ENCODE measurements at places on chromosomes 1 and 21. TPM values are rescaled to one million over a fixed set of nuclear protein-coding genes. Genes with fewer than 3 reads are reported as not detected.

- peaks cover 4% of the 10 kb centered on the region for H3K36me3 ChIP-seq
- no peak overlapping the region for H3K27ac ChIP-seq
- no peaks in the 10 kb centered on the region for H3K27me3 ChIP-seq
- DNase-seq: no peak
- no peaks in the 10 kb centered on the region for H3K4me1 ChIP-seq
These were observed 104.8 kb downstream of the DHRS3 start for GRCh38 chr1:12513181-12513580.

DNA sequence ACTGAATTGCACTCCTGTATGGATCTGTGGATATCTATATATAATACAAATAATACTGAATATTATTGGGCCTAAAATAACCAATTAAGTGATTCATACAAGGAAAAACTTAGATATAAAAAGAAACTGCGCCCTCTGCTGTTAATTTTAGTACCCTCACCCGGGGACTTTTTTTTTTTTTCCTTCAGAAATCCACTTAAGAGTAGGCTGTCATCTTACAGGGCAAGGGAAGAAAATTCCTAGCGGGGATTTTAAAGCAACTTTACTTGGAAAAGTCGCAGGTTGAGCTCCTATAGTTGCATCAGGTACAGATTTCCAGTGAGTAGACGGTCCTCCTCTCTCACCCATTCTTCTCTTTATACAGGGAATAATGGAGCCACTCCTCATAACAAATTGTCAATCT lies 1.3 kb downstream of the NTNG1 start:
- peak; percentile 10 for DNase-seq
- H3K4me3 ChIP-seq: peak overlapping the region; percentile 72
- peaks cover 20% of the 10 kb centered on the region for H3K36me3 ChIP-seq
- H3K4me1 ChIP-seq: peaks cover 16% of the 10 kb centered on the region
- no peak overlapping the region for H3K27ac ChIP-seq
- H3K27me3 ChIP-seq: peaks cover 24% of the 10 kb centered on the region

DNA sequence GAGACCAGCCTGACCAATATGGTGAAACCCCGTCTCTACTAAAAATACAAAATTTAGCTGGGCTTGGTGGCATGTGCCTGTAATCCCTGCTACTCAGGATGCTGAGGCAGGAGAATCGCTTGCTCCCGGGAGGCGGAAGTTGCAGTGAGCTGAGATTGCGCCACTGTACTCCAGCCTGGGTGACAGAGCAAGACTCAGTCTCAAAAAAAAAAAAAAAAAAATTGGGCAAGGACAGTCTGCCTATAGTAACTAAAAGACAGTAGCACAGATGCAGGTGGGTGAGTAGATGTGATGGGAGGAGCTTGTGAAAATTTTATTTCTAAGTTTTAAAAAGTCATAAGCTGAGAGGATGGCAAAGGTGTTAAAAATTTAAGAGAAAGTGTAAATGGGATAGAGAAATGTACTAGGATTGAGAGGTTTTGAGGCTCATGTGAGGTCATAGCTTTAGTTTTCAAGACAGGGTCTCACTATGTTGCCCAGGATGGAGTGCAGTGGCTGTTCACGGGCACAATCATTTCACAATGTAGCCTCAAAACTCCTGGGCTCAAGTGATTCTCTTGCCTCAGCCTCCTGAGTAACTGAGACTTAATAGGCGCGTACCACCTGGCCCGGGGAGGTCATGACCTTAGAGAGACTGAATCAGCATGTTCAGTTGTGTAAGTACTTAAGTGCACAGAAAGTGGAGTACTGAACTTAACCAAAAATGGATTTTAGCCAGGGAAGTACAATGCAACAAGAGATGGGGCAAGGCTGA lies 33.7 kb downstream of the PTP4A2 start:
- H3K4me1 ChIP-seq: peaks cover 12% of the 10 kb centered on the region
- no peak overlapping the region for H3K4me3 ChIP-seq
- H3K27ac ChIP-seq: peak overlapping the region; percentile 60
- DNase-seq: no peak
- peaks cover 69% of the 10 kb centered on the region for H3K36me3 ChIP-seq
- H3K27me3 ChIP-seq: no peaks in the 10 kb centered on the region

DNA sequence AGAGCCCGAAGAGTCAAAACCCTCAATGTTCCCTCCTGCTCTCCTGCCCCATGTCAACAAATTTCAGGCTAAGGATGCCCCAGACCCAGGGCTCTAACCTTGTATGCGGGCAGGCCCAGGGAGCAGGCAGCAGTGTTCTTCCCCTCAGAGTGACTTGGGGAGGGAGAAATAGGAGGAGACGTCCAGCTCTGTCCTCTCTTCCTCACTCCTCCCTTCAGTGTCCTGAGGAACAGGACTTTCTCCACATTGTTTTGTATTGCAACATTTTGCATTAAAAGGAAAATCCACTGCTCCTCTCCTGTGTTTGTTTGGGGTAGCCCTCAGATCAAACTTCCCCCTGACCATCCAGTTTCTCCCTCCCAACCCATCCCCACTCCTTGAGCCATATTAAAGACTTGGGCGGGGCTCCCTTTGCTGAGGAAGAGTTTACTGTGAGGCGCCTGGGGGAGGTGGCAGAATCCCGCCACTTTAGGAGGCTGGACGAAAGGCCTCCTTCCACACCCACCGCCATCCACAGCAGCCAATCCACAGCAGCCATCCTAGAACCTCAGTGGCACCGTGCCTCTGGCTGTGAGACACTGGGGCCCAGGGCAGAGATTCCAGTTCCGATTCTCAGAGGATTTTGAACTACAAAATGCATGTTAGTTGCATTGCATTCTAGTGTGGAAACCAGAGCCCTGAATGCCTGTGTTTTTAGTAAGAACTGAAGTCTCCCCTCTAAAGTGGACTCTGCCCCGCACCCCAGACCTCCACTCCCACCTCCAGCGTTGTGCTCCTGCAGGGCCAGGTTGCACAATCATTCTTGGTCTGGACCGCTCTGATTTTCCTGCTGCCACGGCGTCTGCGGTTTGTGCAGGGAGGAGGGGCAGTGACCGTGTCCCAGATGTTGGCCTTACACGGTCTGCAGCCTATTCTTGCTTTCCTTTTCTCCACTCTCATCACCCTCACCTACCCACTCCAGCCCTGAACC lies 3.0 kb downstream of the OLFML3 start:
- peaks cover 52% of the 10 kb centered on the region for H3K27me3 ChIP-seq
- no peak overlapping the region for H3K27ac ChIP-seq
- H3K4me1 ChIP-seq: peaks cover 8% of the 10 kb centered on the region
- H3K4me3 ChIP-seq: no peak overlapping the region

DNA sequence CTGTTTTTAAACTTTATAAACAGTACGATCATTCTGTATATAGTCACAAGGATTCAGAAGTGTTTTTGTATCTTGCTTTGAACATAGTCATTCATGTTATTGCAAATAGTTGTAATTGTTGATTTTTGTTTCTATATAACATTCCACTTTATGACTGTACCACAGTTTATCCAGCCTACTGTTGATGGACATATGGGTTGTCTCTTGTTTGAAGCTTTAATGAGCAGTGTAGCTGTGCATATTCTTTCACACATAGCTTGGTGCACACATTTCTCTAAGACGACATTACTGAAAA lies 6.1 kb downstream of the CD101 start:
- no peak overlapping the region for H3K27ac ChIP-seq
- H3K27me3 ChIP-seq: no peaks in the 10 kb centered on the region
- H3K4me3 ChIP-seq: no peak overlapping the region
- peaks cover 7% of the 10 kb centered on the region for H3K4me1 ChIP-seq
- no peak for DNase-seq

DNA sequence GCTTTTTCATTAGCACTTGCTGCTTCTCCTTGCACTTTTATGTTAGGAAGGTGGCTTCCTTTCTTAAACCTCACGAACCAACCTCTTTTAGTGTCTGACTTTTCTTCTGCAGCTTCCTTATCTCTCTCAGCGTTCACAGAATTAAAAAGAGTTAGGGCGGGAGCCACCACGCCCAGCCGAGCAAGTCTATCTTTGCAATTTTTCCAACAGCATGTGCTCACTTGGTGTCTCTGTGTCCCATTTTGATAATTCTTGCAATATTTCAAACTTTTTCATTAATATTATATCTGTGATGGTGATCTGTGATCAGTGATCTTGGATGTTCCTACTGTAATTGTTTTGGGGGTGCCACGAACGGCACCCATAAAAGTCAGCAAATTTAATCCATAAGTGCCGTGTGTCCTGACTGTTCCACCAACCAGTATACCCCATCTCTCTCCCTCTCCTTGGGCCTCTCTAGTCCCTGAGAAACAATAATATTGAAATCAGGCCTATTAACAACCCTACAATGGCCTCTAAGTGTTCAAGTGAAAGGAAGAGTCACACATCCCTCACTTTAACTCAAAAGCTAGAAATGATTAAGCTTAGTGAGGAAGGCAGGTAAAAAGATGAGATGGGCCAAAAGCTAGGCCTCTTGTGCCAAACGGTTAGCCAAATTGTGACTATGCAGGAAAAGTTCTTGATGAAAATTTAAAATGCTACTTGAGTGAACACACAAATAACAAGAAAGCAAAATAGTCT lies 15.9 kb upstream of the ITPKB start:
- DNase-seq: no peak
- peaks cover 44% of the 10 kb centered on the region for H3K27me3 ChIP-seq
- no peaks in the 10 kb centered on the region for H3K36me3 ChIP-seq
- no peak overlapping the region for H3K4me3 ChIP-seq
- no peak overlapping the region for H3K27ac ChIP-seq

The AMPD1 gene
- total RNA-seq: not detected

The PFKFB2 gene
- total RNA-seq: 52.0 TPM

GRCh38 chr21:19268686-19269085 lies 865.1 kb upstream of the TMPRSS15 start:
- H3K27me3 ChIP-seq: no peaks in the 10 kb centered on the region
- DNase-seq: no peak
- H3K27ac ChIP-seq: no peak overlapping the region

The OR2T2 gene
- total RNA-seq: not detected

DNA sequence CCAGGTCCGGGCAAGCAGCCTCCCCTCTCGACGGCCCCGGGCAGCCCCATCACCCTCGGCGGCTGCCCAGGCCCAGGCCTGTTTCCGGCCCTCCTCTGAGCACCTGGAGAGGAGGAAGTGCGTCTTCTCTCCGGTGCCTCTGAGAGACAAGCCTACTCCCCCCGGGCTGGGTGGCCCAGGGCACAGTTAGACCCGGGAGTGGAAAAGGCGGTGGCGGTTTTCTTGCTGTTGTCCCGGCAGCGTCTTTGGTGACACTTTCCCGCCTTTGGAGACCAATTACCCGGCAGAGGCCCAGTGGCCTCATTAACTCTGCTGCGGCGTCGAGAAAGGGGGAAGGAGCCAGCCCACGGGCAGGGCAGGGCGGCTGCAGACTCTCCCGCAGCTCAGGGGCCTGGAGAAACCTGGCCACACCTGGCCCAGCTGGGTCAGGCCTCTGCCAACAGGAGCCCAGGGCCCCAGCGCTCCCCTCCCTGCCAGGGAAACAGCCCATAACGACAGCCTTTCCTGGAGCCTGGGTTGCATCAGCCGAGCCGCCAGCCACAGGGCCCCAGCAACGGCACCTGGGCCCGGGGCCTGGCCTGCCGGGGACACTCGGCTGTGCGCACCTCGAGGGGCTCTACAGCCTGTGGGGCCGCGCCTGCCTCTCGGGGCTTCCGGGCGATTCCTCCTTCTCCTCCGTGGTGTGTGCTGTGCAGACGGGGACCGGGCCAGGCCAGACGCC lies 28.4 kb upstream of the C1orf159 start:
- H3K4me1 ChIP-seq: no peaks in the 10 kb centered on the region
- H3K27me3 ChIP-seq: no peaks in the 10 kb centered on the region
- no peaks in the 10 kb centered on the region for H3K36me3 ChIP-seq

DNA sequence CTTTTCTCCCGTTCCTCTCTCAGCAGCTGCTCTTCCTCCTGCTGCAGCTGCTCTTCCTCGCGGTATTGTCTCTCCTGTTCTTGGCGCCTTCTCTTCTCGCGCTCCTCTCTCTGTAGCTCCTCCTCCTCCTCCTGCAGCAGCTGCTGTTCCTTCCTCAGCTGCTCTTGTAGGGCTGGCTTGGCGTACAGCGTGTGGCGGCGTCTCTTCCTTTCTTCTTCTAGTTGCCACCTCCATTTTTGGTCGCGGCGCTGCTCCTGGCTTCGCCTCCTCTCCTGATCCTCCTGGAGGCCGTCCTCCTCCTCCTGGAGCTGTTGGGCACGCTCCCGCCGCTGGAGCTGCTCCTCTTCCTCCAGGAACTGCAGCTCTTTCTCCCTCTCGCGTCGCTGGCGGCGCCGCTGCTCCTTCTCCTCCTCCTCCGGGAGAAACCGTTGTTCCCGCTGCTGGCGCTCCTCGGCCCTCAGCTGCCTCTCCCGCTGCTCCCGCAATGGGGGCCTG lies 4.8 kb downstream of the TCHH start:
- peaks cover 13% of the 10 kb centered on the region for H3K27me3 ChIP-seq
- no peak overlapping the region for H3K4me3 ChIP-seq
- H3K4me1 ChIP-seq: peaks cover 13% of the 10 kb centered on the region
- peak; percentile 49 for DNase-seq
- H3K27ac ChIP-seq: no peak overlapping the region
- no peaks in the 10 kb centered on the region for H3K36me3 ChIP-seq
